ENCODE measurements at places on chromosomes 1 and 21.

DNA sequence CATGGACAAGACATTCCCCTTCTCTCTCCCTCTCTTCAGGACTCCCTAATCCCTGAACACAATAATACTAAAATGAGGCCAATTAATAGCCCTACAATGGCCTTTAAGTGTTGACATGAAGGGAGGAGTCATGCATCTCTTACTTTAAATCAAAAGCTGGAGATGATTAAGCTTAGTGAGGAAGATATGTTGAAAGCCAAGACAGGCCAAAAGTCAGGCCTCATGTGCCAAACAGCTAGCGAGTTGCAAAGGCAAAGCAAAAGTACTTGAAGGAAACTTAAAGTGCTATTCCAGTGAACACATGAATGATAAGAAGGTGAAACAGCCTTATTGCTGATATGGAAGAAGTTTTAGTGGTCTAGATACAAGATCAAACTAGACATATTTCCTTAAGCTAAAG, 49.5 kb upstream of the CD46 start:
- no peak for DNase-seq
- no peak overlapping the region for H3K4me3 ChIP-seq
- H3K4me1 ChIP-seq: no peaks in the 10 kb centered on the region
- H3K27ac ChIP-seq: no peak overlapping the region
- H3K27me3 ChIP-seq: peaks cover 3% of the 10 kb centered on the region

DNA sequence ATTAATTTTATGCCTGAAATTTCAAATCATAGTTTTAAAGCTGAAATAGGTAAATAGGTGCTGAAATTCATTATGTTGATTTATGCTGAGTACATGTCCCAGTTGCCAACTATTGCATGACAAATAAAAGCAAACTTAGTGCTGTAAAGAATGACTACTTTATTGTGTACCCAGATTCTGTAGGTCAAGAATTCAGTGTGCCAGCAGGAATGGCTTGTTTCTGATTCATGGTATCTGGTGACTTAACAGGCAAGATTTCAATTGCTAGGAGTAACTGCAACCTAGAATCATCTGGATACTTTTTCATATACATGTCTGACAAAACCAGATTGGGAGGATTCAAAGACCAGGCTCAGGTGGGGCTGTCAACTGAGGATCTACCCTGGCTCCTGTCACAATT, 678.4 kb upstream of the ADAMTS5 start:
- no peaks in the 10 kb centered on the region for H3K36me3 ChIP-seq
- DNase-seq: no peak
- H3K4me3 ChIP-seq: no peak overlapping the region
- H3K27ac ChIP-seq: no peak overlapping the region
- H3K4me1 ChIP-seq: no peaks in the 10 kb centered on the region

- no peak overlapping the region for H3K27ac ChIP-seq
- H3K4me1 ChIP-seq: peaks cover 2% of the 10 kb centered on the region
- DNase-seq: no peak
Measured at GRCh38 chr1:209249280-209249670, 334.2 kb upstream of the CAMK1G start.

DNA sequence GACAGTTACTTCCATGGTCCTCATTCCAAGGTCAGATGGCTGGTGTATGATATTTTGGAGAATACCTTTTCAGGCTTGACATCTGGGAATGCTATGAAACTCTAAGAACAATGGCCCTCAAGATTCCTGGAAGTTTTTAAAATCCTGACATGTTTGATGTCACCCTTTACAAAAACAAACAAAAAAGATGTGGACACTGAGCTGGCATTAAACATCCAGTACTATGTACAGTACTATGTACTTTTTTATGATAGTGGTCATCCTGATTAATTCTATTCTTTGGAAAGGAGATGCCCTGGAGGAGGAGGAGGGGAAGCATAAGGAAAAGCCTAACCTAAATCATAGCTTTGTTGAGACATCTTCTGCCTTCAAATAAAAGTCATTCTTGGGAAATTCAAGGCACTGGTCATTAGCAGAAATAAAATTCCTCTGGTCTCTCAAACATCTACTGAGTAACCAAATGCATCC, 235.4 kb downstream of the HMCN1 start:
- peaks cover under 1% of the 10 kb centered on the region for H3K4me1 ChIP-seq
- H3K27me3 ChIP-seq: peaks cover 4% of the 10 kb centered on the region
- DNase-seq: no peak
- H3K27ac ChIP-seq: no peak overlapping the region

DNA sequence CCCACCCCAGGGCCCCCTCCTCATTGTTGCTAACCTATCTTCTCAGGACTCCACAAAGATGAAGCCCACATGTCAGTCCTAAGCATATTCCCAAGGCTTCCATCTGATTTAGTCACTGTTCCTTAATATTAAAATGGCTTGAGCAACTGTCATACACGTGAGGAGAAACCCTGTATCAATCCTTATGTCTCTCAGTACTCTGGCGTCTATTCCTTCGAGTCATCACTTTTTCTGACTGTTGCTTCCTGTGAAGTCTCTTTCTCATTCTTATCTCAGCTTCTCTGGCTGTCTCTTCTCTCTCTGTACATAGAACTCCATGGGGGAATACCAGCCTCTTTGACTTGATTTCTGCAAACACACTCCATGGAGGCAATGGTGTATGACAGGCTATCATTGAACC, 98.4 kb downstream of the C4BPA start:
- DNase-seq: no peak
- H3K4me1 ChIP-seq: peaks cover 4% of the 10 kb centered on the region
- peaks cover 2% of the 10 kb centered on the region for H3K27me3 ChIP-seq

DNA sequence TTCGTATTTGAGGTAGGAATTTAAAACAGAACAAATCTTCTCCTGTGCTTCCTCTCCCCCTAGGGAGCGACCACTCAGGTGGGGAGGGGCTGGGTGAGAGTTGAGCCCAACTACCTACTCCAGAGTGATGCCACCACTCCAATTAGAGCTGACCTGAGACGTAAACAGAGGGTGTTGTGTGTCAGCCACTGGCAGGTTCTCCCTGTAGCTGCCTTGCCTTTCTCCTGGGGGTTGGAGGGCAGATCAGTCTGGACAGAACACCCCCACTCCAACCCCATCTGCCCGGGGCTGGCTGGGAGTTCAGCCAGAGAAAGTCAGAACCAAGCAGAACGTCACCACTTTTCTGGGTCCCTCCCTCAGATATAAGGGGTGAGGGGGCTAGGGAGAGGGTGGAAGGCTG, 2.0 kb downstream of the HPDL start:
- no peak overlapping the region for H3K27ac ChIP-seq
- H3K27me3 ChIP-seq: no peaks in the 10 kb centered on the region
- peaks cover 18% of the 10 kb centered on the region for H3K4me1 ChIP-seq
- no peak for DNase-seq

DNA sequence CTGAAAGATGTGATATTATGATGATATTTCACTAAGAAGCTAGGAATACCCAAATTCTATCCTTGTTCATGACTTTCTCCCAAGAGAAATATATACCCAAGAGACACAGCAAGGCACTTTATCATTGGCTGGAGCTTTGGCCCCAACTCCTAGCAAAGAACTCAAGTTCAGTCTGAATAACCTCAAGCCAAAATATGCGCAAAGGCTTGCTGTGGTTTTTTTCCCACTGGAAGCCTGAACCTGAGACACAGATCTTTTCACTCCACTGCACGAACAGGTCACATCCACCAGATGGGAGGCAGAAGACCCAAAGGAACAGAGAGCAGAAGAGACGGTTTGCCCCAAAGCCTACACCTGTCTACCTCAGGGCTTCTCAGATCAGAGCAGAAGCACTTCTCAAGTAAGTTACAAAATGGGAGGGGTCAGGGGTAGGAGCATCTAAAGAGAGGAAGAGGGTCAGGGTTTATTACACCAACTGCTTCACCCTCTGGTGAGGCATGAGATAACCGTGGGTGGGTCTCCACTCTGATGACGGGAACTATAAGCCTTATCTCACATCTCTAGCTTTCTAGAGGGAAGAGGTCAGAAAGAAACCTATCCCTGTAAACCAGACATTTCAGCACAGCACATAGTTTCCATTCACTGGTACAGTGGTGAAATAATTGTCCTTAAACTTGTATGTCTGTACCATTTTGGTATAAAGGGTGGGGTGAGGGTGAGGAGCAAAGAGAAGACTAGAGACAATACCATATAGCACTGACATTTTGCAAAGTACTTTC, 17.1 kb upstream of the CDC42BPA start:
- no peak for DNase-seq
- peaks cover 2% of the 10 kb centered on the region for H3K4me1 ChIP-seq
- peaks cover 1% of the 10 kb centered on the region for H3K36me3 ChIP-seq
- no peak overlapping the region for H3K4me3 ChIP-seq
- no peak overlapping the region for H3K27ac ChIP-seq

DNA sequence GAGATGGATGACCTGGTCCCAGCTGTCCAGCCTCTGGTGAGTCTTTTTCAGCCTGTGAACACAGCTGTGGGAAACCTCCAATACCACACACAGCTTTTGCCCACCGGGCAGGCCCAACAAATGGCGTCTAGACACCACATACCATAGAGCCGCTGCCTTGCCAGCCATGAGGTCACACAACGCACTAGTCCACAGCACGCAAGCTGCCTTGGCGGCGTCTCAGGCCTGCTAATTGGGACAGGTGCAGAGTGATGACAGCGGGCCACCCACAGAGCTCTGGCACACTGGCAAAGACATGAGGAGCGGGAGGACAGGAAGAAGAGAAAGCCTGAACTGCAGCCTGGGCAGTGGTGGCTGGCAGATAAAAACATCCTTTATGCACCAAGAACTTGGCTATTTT, 125.5 kb downstream of the ADAMTS1 start:
- H3K36me3 ChIP-seq: no peaks in the 10 kb centered on the region
- no peak overlapping the region for H3K27ac ChIP-seq
- no peak for DNase-seq
- H3K4me3 ChIP-seq: no peak overlapping the region
- H3K4me1 ChIP-seq: peaks cover 2% of the 10 kb centered on the region
- peaks cover 3% of the 10 kb centered on the region for H3K27me3 ChIP-seq

DNA sequence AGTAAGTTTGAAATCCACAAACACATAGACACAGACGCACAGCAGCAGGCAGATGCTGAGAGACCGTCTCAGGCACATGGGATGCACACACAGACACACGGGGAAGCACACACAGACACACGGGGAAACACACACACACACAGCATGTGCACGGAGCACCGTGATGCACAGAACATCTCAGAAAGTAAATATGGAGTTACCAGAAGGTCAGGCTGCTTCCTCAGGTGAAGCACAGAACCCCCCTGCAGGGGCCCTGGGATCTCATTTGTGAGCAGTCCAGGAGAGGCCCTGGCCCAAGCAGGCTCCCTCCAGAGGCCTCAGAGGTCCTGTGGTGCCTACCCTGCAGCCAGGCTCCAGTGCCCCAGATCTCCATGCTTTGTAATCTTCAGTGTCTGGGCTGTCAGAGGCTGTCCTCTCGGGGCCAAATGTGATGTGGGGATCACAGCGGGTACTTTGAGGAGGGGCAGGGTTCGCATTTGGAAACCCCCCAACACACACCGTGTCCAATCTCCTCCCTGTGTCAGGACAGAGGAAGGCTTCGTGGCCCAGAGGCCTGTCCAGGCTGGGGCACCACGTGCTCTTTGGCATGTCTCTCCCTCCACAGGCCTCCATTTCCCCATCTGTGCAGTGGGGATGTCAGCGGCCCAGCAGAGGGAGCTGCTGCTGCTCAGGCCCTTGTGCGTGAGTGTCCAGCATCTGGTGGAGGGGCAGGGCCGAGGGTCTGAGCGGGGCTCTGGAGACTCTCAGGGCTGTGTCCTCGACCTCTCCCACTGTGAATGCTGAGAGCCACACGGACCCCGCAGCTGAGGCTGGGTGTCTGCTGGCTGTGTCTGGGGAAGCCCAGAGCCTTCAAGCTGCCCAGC, 23.0 kb upstream of the PRSS38 start:
- H3K27me3 ChIP-seq: peaks cover 5% of the 10 kb centered on the region
- peaks cover 6% of the 10 kb centered on the region for H3K4me1 ChIP-seq
- no peak for DNase-seq
- no peak overlapping the region for H3K27ac ChIP-seq

DNA sequence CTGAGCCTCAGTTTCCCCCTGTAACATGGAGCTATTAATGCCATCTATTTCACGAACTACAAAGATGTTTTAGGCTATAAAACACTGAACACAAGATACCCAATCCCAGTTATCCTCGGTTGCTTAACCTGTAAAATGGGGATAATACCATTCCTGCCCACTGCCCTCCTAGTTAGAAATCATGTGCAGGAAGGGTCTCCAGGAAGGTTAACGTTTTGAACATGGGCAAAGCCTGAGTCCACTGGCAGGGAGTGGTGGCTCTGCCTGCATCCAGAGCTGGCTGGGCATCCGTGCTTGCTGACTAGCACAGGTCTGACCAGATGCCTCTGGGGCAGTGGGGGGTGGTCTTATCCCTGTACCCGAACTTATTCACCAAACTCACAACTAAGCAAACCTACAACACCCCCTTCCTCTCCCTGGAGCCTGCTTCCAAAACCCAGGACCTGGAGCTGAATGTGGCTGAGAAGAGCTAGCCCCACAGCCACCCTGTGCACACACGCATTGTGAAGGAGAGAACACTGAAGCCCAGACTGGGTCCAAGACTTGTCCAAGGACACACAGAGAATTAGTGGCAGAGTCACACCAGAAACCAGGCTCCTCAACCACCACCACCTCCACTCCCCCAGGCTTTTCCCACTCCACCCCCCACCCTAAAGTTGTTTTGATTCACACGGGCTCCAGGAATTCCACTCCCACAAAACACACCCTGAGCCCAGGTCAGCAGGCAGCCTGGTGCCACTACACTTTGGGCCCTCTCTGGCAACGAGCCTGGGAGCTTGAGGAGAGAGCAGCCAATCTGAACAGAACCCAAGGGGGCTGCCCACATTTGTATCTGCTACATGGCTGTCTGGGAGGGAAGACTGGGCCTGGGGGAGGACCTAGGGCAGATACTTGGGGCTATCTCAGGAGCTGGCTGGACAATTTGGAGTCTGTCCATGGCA, 1.6 kb downstream of the E2F2 start:
- H3K36me3 ChIP-seq: no peaks in the 10 kb centered on the region
- no peaks in the 10 kb centered on the region for H3K27me3 ChIP-seq
- H3K4me3 ChIP-seq: peak overlapping the region; percentile 71
- no peak overlapping the region for H3K27ac ChIP-seq

- H3K4me1 ChIP-seq: peaks cover 51% of the 10 kb centered on the region
- no peaks in the 10 kb centered on the region for H3K36me3 ChIP-seq
- H3K4me3 ChIP-seq: peak overlapping the region; percentile 70
- DNase-seq: peak; percentile 60
Measured at GRCh38 chr1:235011064-235011598, 117.5 kb downstream of the TOMM20 start.

DNA sequence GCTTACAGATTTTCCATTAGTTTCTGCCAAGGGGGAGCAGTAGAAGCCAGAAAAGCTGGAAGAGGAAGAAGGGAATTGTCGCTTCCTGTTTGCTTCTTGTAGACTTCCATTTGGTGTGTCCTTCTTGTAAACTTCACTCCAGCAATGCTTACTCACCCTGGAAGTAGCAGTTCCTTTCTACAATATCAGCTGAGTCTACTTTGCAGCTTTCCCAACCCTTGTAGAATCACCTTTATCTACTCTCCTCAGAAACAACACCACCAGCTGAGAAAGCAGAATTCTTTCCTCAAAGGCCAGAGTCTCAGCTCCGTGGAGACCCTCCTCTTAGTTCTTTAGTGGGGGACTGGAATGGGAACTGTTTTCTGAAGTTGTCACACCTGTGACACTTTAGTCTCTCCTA, 1136.7 kb upstream of the TMPRSS15 start:
- H3K4me3 ChIP-seq: no peak overlapping the region
- DNase-seq: no peak

- peaks cover 39% of the 10 kb centered on the region for H3K4me1 ChIP-seq
- no peaks in the 10 kb centered on the region for H3K27me3 ChIP-seq
- H3K36me3 ChIP-seq: peaks cover 2% of the 10 kb centered on the region
- peak overlapping the region; percentile 30 for H3K27ac ChIP-seq
- no peak for DNase-seq
Measured at GRCh38 chr1:146001709-146002108, 5.3 kb upstream of the TXNIP start.
